Stimulated activated CD4-positive, alpha-beta T cell treated with anti-CD3 and anti-CD28 coated beads, Interleukin-1b, Interleukin-23, amount 100 ng/mL, for 24 hours (primary cell): ENCODE measurements at places on chromosomes 3 and 15.

GRCh38 chr15:28104326-28104725, 5.2 kb upstream of the OCA2 start:
- DNase-seq = no peak

DNA sequence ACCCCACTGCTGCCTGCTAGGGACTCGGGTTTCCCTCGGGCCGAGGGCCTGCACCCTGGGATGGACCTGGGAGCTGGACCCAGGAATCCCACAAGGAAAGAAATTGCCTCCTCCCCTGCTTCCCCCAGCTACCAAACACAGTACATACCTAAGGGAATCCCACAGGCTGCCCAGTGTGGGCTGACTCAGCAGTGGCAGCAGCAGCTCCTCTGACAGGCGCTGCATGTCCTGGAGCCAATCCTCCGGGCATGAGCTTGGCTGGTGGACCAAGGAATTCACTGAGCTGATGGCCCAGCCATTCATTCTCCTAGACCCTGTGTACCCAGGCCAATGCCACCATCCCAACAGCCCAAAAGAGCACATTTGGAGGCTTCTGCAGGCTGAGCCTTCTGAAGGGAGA, 9.5 kb upstream of the LTK start:
- no peak for DNase-seq

DNA sequence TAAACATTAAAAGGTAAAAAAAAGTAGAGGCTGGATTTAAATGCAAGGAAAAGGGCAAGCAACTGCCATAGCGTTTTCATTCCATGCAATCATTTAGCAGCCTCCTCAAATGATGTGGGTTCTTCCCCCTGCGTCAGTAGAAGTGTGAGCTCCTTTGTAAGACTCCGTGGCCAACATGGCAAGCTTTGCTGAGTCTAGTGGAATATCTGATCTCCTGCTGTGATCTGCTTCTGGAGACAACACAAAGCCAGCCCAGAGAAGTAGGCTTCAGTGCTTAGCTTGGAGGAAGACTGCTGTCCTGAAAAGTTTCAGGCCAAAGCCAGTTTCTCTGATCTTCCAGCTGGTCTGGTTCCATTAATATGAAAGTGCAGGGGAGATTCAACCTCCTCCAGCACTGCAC, 70.4 kb downstream of the ARPP21 start:
- DNase-seq = no peak

DNA sequence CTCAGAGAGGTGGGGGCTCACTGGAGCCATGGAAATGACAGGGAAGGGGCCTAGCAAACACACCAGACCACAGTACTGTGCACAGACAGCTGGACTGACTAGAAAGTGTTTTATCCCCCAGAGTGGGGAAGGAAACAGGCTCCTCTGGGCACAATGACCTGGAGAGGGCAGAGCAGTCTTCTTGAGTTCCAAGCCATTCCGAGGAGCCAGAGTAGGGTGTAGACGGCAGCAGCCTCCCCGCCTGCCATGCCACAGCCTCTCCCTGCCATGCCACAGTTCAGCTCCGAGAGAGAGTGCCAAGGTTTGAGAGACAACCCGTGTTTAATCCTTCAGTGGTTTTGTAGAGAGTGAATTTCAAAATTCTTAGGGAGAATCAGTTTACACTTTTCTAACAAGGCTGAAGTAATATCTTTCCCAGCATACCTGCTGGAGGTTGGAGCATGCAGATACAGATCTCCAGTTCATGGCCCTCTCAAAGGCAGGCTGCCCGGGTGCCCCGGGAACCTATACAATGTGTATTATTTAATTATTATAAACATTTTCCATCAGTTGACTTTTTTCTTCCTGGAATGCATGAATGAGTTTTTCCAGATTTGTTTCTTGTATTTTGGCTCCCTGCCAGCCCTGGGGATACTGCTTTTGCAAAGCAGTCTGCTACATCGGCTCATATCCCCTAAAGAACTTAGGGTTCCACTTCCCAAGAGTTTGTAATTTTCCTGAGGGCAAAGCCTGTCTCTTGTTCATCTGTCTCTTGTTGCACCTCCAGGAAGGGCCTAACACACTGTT, 3.2 kb downstream of the PODXL2 start:
- DNase-seq = no peak

- DNase-seq = no peak
Observed at GRCh38 chr15:87661454-87662355, 594.8 kb downstream of the NTRK3 start.

- no peak for DNase-seq
Observed at GRCh38 chr15:57146506-57147201, 228.2 kb downstream of the TCF12 start.

GRCh38 chr3:59751606-59752005, 701.8 kb upstream of the CFAP20DC start:
- DNase-seq = no peak

DNA sequence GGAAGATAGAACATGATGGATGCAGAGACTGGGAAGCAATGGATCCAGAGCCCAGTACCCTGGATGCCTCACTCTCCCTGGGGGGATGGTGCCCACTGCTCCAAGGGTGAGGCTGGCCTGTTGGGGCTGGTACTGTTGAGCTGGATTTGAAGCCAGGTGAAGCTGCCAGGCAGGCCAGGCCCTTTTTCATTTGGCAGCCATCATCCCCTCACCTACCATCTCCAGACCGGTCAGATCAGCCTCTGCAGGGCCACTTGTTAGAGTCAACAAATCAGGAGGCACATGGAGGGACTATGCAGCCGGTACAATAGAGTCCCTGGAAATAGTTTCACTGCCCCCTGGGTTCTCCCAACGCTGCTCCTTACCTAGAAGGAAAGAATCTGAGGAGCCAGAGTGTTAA, 5.9 kb downstream of the MAPKAPK3 start:
- no peak for DNase-seq

GRCh38 chr3:46102780-46103130, 75.5 kb upstream of the XCR1 start:
- DNase-seq = no peak

DNA sequence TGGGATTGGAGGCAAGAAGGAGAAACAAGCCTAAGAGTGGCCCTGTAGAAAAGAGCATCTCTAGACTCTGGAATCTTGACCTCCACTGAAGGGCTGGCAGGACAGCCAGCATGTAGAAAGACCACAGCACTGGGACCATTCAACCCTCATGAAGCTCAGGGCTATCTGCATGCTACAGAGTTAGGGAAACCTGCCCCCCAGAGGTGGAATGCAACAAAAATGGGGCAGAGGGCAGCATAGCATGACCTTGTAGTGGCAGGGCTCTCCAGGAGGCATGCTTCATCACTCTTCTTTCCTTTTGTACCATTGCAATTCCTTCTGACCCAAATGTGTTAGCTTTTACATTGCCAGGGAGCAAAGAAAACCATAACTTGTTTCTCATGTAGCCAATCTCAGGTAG, 445.4 kb downstream of the EPHB1 start:
- no peak for DNase-seq

GRCh38 chr3:26647078-26647477, 24.5 kb downstream of the LRRC3B start:
- DNase-seq = no peak

- DNase-seq = no peak
Observed at GRCh38 chr3:134839990-134840389, 44.9 kb downstream of the EPHB1 start.

- no peak for DNase-seq
Observed at GRCh38 chr3:150150633-150151032, 179.9 kb upstream of the PFN2 start.

- DNase-seq = no peak
Observed at GRCh38 chr3:171729452-171730334, 80.6 kb downstream of the PLD1 start.

DNA sequence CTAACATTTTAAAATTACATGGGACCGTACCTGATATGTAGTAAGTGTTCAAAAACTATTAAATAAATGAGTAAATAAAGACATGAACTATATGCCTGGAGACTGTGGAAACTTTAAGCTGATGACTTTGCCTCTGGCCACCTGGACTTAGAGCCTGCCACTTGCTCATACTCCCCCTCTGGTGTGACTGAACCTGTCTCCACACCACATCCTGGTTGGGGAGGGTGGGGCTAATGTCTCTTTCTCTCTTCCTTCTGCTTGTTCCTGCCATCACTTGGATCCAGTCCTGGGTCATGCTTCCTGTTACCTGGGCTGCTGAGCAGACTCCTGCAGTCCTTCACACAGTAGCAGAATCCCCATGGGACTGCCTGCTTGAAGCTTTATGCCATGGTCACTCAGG, 8.2 kb upstream of the TMEM158 start:
- DNase-seq = no peak

GRCh38 chr15:47959617-47960413, 161.0 kb upstream of the SLC24A5 start:
- no peak for DNase-seq

- DNase-seq = no peak
Observed at GRCh38 chr3:63940389-63940757, 28.2 kb upstream of the SCAANT1 start.
